NCI-H187 treated with DMSO at 0.1 percent for 48 hours (cell line): ENCODE measurements at places on chromosomes 2 and 18.

DNA sequence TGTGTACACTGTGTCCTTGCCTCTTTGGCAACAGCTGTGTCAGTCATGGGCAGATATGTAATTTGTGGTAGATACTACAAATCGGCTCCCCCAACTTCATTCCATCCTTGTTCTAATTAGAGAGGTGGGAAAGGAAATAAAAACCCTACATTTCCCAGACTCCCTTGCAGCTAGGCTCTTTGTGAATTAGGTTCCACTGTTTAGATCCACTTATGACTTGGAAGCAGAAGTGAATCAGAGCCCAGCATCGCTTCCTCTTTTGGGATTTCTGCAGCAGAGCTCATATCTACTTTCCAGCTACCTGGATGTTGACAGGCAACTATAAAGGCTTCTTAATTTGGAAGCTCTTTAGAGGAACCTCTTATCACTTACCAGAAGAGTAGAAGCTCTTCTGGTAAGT, 34.1 kb upstream of the NARS1 start:
- no peak for DNase-seq

- DNase-seq = no peak
Measured at GRCh38 chr2:113111823-113112287, 15.5 kb upstream of the IL1RN start.

DNA sequence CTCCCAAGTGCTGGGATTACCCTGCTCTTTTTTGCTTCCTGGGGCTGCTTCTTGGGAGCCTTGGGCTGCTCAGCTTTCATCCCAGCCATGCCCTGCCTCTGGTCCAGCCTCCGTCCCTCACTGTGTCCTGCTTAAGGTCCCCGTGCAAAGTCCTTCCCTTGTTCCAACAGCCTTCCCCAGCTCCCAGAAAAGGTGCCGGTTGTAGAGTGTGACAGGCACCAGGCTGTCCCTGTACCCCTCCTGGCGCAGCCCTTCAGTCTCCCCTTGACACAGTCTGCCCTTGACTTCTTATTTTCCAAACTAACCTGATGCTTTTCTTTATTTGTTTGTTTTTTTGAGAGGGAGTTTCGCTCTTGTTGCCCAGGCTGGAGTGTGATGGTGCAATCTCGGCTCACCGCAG, 20.1 kb upstream of the ALPI start:
- no peak for DNase-seq

DNA sequence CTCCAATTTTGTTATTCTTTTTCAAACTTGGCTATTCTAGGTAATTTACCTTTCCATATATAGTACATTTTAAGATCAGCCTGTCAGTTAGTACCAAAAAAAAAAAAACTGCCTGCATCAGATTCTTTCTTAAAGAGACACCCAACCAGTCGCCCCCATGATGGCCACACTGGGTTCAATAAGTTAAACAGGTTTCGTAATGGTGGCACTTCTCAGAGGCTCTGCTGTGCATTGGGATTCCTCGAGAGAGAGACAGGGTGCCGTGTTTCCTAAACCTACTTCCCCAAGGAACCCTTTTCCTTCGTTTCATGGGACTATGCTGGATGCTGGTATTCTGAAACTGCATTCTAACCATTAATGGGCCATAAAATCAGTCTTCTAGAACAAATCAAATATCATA, 37.4 kb downstream of the MYO7B start:
- no peak for DNase-seq
